ENCODE measurements at places on chromosomes 2 and 18. TPM values are rescaled to one million over a fixed set of nuclear protein-coding genes. Genes with fewer than 3 reads are reported as not detected.

DNA sequence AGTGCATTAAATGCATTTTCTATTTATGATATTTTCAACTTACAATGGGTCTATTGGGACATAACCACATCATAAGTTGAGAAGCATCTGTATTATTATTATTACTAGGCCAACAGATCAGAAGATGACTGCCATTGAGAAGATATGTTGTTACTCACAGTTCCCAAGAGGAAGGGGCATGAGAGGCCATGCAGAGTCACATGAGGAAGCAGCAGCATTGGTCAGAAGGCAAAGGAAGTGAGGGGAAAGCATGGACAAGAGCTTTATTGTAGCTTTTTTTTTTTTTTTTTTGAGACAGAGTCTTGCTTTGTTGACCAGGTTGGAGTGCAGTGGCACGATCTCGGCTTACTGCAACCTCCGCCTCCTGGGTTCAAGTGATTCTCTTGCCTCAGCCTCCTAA, 66.2 kb upstream of the LCLAT1 start:
- no peak for DNase-seq

DNA sequence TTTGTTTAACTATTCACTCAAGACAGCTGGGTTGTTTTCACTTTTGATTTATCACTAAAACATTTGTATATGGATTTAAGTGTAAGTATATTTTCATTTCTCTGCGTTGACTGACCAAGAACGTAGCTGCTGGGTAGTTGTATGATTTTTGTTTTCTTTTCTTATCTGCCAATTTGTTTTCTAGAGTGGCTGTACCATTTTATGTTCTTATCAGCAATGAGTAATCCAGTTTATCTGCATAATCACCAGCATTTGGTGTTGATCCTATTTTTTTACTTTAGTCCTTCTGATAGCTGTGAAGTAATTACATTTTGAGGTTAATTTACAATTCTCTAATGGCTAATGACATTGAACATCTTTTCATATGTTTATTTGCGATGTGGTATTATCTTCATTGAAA, 1178.4 kb upstream of the TMEFF2 start:
- DNase-seq: no peak

FTCDNL1 gene
- 2.2 TPM for total RNA-seq

- DNase-seq: peak; percentile 18
Observed at GRCh38 chr2:73985308-73986084, 786 bp downstream of the TET3 start.

DNA sequence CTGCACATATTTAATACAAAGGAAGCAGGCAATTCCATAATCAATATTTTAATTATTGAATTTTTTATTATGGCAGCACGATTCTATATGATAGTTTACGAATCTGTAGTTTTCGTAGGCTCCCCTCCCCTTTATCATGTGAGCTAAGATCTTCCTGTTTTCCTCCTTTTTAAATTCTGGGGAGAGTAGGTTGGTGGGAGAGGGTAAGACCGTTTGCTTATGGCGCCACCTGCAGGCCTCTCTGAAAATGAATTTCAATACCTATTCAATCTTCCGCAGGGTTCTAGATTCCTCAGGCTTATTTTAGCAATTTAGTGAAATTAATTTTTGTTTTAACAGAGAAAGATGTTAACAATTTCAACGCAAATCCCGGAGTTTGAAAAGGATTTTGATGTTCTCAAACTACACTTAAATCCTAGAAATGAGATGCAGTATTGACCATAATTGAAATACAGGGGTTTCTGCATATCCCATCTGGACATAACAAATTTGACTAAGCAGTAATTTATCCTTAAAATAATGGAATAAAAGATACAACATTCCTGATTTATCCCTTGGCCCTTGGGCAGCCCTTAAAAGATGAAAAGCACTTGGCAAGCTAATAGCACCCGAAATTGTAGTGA, 12.8 kb upstream of the GBX2 start:
- no peak for DNase-seq

RSAD2 gene
- 5.1 TPM for total RNA-seq

GRCh38 chr2:122988395-122989221, 1036.5 kb upstream of the CNTNAP5 start:
- DNase-seq: no peak

LRPPRC gene
- 74.8 TPM for total RNA-seq

- DNase-seq: no peak
Observed at GRCh38 chr2:197215748-197216360, 94.7 kb downstream of the ANKRD44 start.

DNA sequence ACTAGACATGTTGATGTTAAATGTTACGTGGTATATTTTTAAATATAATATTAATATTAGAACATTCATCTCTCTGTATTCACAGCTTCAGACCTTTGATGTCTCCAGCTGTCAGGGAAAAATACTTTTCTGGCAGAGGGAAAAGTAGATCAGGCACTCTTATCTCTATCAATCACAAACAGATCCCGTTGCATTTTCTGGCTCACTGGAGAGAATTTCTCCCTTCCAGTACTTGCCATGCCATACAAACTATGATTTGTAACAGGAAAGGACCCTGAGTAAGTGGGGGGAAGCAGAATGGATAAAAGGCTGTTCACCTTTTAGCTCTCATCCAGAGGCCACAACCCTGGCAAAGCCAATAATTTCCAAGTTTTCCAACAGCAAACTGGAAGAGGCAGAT, 158.0 kb downstream of the TCF4 start:
- no peak for DNase-seq

- no peak for DNase-seq
Observed at GRCh38 chr18:55317864-55318263, 270.1 kb downstream of the TCF4 start.

TCF7L1 gene
- total RNA-seq: 8.0 TPM

- no peak for DNase-seq
Observed at GRCh38 chr18:46213295-46213694, 109.1 kb downstream of the HAUS1 start.

MAPK4 gene
- 1.8 TPM for total RNA-seq

DNA sequence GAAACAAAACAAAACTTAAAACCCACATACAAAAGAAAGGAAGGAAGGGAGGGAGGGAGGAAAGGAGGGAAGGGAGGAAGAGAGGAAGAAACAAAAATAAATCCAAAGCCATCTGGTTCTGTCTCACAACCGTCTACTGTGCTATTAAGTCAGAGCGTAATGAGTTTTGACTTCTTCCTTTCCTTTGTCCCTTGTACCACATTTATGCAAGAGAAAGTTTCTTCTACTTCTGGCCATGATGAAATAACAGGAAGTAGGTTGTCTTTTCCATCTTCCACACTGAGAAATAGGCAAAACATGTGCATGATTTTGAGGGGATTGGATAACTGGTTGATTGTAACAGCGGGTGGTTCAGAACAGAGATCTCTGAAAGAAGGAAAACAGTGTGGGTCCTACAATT, 121.4 kb downstream of the CTAGE1 start:
- no peak for DNase-seq

GRCh38 chr2:120829633-120830025, 94.0 kb downstream of the GLI2 start:
- no peak for DNase-seq

LHCGR gene
- total RNA-seq: 1.5 TPM

GRCh38 chr2:102285368-102285767, 26.0 kb upstream of the IL1RL1 start:
- DNase-seq: no peak

MERTK gene
- total RNA-seq: 9.5 TPM

KCNG3 gene
- total RNA-seq: 0.20 TPM

GRCh38 chr18:58674863-58675472, 3.7 kb downstream of the MALT1 start:
- DNase-seq: no peak

DNA sequence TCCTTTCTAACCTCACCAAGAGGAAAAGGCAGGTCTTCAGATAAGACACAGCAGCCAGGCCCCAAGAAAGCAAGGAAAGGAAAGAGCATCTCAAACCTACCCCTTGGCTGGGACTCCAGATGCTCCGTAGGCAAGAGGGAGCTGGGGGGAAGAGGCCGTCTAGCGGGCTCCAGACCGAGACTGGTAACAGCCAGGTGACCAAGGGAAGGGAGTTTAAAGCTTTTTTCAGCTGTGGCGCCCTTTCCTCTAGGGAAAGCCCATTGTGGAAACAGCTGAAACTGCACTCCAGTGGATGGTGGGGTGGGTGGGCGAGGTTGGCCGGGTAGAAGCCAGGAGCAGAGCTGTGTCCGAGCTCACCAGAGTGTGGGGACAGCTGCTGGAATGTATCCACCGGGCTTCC, 180.4 kb downstream of the KLHL29 start:
- no peak for DNase-seq

Data from skin of body (tissue), 3 donors.